ENCODE measurements at places on chromosomes 11 and 22.
A peak's percentile ranks its signal among the peaks of the same experiment; 100 is the strongest.

GRCh38 chr22:46915950-46916730, 153.7 kb downstream of the TBC1D22A start:
- no peak for DNase-seq

DNA sequence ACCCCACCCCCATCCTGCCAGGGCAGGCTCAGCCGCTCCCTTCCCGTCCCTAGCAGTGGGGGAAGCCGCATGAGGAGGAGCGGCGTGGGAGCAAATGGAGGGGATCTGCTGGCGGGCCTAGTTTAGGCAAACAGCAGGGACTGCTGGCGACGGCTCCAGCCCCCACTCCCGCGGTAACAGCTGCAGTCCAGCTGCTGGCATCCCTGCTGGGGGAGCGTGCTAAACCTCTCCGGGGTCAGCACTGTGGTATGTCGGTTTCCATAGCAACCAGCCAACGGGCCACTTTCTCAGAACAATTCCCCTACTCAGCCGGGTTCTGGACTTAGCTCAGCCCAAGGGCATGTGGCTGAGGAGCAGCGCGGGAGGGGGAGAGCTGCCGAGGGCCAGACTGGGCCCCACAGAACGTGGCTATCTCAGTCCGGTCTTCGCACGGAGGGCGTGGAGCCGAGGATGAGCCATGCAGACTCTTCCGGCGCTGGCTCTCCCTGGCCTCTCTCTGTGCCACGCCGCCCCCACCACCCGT, 98.8 kb downstream of the PKNOX2 start:
- no peak for DNase-seq

GRCh38 chr11:45454917-45455401, 168.8 kb upstream of the SYT13 start:
- DNase-seq: no peak

DNA sequence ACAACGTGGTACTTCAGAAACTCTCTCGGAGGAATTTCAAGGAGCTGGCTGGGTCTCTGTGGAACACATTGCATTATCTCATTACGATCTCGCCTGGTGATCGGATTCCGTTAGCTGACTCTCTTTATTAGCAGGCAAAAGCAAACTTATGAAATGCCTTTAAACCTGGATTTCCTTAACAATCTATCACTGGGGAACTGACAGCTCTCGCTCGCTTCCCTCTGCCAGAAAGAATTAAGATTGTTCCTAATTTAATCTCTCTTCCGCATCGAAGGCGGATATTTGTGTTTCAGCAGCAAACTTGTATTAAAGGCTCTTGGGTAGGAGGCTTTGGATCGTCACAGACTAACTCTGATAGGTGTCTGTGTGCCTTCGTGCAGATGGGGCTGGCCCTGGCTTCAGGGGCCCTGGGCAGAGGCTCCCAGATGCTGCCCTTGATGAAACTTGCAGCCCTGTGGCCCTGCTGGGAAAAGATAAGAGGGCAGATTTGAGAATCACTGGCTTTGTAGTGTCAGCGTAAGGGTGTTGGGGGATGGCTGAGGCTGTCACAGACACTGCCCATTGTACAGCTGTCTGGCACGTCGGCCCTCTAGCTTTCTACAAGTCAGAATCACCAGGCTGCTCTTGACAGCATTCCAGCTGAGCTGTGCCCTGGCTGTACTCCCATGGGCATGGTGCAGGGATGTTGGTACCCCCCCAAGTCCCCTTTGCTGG, 162.2 kb upstream of the NECTIN1 start:
- no peak for DNase-seq

DNA sequence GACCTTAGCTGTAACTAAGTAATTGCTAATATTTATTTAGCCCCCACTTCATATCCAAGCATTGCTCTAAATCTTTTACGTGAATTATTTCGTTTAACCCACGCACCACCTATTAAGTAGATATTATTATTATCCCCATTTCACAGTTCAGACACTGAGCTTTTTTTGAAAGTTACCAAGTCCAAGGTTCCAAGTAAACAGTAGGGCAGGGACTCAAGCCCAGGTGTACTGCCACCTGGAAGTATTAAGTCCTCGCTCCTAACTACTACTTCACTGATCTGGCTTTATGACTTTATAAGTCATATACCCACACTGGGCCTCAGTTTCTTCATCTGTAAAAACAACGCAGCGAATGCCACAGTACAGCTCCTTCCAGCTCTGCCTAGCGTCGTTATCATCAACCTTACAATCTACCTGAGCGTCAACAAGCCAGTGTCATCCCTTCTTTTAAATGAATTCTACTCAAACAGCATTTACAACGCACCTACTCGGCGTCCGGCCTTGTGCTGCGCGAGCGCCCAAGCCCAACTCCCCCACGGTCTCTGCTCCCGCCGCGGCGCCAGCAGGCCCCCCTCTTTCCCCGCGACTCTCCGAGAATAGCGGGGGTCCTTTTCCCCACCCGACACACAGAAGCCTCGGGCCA, 624 bp downstream of the TMEM41B start:
- DNase-seq: peak; percentile 38

DNA sequence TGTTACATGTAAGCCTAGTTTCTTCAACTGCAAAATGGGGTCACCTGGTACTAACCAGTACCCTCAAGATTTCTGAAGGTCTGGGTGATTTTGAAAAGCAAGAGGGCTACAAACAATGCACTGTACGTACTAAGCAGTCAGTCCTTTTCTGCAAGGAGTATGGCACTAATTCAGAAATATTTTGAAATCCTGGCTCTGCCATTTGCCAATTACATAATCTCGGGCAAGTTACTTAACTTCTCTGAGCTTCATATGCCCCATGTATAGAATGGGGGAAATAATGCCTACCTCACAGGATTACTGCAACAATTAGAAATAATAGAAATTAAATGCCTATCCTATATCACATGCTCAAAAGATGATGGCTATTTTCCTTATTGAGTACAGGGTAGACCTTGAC, 60.7 kb upstream of the CCDC89 start:
- DNase-seq: no peak

- DNase-seq: no peak
Observed at GRCh38 chr22:23132376-23133091, 9.3 kb downstream of the RSPH14 start.

DNA sequence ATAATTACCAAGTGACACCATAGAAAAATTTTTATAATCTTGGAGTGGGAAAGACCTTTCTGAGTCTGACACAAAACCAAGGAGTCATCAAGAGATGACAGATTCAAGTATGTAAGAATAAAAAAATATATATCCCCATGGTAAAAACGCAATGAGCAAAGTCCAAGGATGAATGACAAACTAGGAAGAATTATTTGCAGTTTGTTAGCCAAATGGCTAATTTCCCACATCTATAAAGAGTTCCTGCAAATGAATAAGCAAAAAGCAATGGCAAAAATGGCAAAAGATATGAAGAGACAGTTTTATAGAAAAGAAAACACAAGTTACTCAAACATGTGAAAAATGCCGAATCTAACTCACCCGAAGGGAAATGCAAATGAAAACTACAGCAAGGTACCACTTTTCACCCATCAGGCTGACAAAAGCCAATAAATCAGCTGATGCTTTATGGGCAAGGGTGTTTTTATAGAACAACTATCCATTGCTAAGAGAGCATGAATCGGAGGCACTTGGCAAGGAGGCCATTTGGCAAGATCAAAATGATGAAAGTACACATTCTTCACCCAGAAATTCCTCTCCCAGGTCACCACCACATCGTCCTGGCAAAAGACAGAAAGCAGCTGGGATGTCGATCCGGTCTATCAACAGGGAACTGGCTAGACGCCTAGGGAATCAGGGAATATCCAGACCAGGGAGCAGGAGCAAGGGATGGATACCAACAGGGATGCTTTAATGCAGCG, 21.1 kb upstream of the KLHL35 start:
- no peak for DNase-seq

- DNase-seq: no peak
Observed at GRCh38 chr11:83409476-83409875, 123.3 kb upstream of the CCDC90B start.

- DNase-seq: peak; percentile 39
Observed at GRCh38 chr11:80722629-80723028, 1281.8 kb upstream of the TENM4 start.

- DNase-seq: no peak
Observed at GRCh38 chr11:4213746-4214145, 119.1 kb downstream of the RRM1 start.

- DNase-seq: peak; percentile 22
Observed at GRCh38 chr22:37496651-37497050, 10.5 kb upstream of the MFNG start.

DNA sequence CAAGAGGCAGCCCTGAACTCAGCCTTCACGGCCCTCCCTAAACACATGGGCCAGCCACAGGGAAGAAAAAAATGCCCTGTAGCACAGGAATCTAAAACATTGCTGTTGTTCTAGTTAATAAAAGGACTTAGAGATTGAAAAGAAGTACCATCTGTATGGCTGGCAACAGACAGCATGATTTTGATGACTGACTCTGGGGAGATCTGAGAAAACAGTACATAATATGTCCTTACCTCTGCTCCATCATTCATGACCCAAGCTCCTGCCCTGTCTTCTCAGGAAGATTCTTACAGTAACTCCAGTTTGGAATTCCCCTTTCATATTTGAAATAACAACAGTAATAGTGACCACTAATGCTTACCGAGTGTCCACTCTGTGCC, 244.2 kb downstream of the ETS1 start:
- DNase-seq: no peak

- no peak for DNase-seq
Observed at GRCh38 chr11:100774132-100774531, 87.0 kb downstream of the ARHGAP42 start.

DNA sequence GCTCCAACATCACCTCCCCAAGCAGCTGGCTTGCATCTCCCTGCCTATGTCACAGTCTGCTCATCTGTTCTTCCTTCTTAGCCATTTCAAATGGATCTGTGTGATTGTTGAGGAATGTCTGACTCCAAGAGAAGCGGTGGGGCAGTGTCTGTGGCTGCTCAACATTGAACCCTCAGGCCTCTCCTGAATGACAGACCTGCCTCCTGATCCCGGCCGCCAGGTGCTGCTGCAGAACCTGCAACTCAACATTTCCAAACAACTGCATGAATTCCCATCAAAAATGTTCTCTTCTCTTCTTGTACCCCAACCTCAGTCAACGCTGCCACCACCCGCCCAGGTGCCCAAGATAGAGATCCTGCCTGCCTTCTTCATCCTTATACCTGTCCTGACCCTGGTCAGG, 132.5 kb downstream of the FBXO7 start:
- DNase-seq: no peak

GRCh38 chr11:67631411-67631810, 1.7 kb upstream of the NUDT8 start:
- DNase-seq: no peak

DNA sequence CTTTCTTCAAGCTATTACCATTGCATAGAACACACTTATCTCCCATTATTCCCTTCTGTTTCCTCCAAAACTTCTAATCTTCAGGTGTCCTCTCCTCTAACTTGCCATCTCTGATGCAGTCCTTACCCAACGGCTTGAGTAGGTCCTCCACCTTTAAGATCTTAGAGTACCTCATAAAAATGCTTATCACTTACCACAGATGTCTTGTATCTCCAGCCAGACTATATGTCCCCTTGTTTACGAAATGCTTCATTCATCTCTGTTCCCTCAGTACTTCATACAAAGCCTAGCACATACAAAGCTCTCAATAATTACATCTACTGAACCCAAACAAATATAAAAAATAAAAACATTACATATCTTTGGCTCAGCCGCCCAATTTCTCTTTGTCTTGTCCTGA, 49.2 kb downstream of the PAK1 start:
- no peak for DNase-seq

DNA sequence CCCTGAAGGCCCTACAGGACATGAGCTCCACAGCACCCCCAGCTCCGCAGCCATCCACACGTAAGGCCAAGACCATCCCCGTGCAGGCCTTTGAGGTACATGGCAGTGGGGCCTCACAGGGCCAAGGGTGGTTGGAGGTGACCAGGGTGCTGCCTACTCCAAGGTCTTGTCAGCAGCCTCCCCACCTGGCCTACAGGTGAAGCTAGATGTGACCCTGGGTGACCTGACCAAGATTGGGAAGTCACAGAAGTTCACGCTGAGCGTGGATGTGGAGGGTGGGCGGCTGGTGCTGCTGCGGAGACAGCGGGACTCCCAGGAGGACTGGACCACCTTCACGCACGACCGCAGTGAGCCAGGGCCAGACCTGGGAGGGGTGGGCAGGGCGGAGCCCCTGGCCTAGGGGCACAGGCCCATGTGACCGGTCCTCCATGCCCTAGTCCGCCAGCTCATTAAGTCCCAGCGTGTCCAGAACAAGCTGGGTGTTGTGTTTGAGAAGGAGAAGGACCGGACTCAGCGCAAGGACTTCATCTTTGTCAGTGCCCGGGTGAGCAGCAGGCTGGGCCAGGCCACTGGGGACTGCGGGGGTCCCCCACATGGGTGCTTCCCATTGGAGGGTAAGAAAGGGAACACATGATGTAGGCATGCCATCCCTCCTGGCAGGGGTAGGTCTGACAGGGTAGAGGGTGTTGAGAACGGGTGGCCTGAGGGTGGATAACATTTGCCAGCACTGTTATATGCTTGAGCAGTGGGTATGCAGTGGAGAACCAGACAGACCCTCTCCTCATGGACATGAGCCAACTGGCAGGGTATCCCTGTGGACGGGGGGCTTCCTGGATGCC, 5.6 kb downstream of the INPPL1 start:
- no peak for DNase-seq

DNA sequence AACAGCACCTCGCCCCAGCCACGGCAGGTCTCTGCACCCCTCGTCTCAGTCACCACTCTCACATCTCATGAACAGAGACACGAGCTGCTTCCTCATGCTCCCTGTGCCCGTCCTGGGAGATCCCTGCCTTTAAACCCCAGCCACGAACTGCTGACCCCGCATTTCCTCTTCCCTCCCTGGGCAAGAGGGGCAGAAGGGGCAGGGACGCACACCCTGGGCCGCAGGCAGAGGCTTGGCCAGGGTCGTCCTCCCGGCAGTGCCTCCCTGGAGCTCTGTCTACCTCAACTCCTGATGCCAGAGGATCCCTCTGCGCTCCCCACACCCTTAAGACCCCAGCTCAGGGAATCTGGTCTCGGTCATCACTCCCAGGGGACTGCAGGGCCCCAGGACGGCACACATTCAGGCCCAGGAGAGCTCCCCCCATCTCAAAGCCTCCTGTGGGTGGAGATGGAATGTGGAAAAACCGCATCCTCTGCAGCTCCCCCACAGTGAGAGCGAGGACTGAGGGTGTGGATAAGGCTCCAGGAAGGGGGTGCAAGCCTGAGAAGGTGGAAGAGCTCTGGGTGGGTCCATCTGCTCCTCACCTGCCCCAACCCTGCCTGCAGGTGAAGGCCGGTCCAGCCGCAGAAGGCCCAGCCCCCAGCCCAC, 1.2 kb downstream of the BID start:
- DNase-seq: peak; percentile 39

GRCh38 chr11:57255618-57256017, 18.6 kb upstream of the APLNR start:
- DNase-seq: no peak

- no peak for DNase-seq
Observed at GRCh38 chr11:32162906-32163305, 72.0 kb downstream of the RCN1 start.

DNA sequence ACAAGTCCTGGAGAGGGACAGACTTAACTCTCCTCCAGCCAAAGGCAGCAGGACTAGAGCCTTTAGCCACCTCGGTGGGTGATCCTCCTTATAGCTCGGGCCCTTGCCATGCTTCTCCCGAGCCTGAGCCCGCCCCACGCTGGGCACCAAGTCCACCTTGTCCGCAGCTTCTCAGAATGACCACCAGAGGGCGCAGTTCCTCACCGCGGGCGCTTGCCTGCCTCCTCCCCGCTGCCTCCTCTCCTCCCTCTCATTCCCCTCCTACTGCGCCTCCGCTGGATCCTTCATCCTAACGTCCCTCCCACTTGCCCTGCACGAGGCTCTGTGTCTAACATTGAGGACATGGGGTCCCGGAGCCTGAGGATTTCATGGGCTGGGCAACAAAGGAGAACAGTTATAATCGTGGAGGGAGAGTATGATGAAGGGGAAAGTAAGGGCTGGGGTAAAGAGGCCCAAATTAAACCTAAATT, 11.3 kb upstream of the MOGAT2 start:
- DNase-seq: peak; percentile 81

Measured in RWPE1 (cell line).